ENCODE measurements at places on chromosomes 13 and 19.

DNA sequence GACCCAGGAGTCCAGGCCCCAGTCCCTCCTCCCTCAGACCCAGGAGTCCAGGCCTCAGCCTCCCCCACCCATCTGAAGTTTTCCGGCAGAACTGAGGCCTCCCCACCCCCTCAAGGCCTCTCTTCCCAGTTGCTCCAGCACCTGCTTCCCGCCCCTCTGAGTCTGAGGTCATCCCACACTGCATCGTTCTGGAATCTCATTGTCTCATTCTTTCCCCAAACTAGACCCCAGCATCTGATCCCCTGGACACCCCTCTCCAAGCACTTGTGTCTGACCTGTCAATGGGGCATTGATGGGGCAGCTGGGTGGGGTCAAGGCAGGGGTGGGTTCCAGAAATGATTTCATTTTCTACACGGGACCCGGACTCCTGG lies 793 bp upstream of the SBK2 start:
- DNase-seq, result no peak

GRCh38 chr13:92362717-92363116 lies 863.9 kb upstream of the GPC6 start:
- DNase-seq, result no peak

- DNase-seq, result no peak
Measured at GRCh38 chr13:39397896-39398265, 205.1 kb downstream of the LHFPL6 start.

GRCh38 chr13:34577051-34577450 lies 365.0 kb upstream of the NBEA start:
- DNase-seq, result no peak

GRCh38 chr19:3463714-3464586 lies 16.4 kb downstream of the SMIM24 start:
- no peak for DNase-seq

GRCh38 chr19:21508198-21508597 lies 2.8 kb downstream of the ZNF429 start:
- peak; percentile 36 for DNase-seq

- DNase-seq, result no peak
Measured at GRCh38 chr13:97570442-97570841, 136.5 kb downstream of the RAP2A start.

All from NCI-H187 (cell line).